ENCODE measurements at places on chromosomes 12 and 14.

DNA sequence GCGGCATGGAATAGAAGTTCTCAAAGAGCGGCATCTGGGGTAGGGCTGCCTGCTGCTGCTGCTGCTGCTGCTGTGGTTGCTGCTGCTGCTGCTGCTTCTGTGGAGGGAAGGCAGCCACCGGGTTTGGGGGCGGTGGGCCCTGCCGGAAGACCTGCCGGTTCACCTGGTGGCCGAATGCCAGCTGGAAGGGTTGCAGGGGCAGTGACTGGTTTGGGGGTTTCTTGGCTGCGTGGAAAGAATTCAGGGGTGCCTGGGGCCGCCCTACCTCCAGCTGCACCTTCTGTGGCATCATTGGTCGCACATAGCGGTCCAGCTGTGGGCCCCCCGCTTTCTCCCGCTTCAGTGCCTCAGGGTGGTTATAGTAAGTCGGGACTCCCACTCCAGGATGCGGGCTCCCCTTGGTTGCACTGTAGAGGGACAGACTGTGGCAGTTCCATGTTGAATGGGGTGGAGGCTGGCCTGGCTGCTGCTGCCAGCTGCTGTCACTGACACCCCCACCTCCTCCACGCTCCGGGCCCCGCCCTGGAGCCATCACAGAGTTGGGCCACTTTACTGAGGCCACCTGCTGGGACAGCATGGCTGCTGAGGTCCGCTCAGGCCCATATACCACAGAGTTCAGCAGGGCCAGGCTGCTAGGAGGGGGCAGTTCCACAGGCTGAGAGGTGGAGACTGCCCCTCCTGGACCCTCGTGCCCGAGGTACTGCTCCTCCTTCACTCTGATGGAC lies 25.2 kb upstream of the PNMA1 start:
- no peak for DNase-seq

DNA sequence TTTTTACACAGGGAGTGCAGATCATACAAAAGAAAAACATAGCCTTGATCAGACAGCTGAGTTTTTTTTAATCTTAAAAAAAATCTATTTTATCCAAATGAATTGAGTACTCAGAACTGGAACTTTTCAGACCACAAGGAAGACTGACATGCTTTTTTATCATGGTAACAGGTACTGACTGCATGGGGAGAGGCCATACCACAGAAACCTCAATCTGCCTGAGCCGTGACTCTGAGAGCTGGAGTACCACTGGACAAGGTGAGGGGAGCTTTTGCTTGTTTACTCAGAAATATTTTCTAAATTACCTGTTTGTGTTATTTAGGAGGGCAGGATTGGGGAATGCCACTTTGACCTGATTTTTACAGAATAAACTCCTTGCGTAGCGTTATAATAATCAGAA lies 143.9 kb downstream of the ALX1 start:
- no peak for DNase-seq

DNA sequence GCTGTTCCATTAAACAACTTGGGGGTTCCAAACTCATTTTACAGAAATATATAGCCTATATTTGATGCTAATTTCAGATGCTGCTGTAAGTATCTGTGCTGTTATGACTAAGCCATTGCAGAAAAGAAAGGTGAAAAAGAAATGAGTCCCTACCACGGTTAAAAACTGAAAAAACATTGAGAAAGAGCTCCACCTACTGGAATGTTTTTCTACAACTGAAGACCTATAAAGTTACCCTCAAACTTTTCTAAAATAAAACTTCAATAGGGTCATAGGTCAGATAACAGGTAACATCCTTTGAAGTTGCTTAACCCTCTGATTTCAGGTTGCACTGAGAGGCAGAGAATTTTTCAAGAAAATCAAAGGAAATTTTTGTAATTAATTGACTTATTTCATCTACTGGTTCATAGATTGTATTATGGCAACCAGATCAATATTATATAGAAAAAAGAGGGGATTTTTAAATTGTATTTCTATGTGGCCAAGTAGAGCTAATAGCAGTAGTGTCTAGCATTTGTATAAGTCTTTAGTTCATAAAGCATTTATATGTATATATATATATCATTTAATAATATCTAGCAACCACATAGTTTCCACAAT lies 279.9 kb downstream of the RPS29 start:
- no peak for DNase-seq

- no peak for DNase-seq
Measured at GRCh38 chr12:66036317-66036716, 94.2 kb downstream of the LLPH start.
